ENCODE measurements at places on chromosomes 1 and 21.

- DNase-seq: no peak
These were observed 380 bp downstream of the COL18A1 start for GRCh38 chr21:45405271-45405818.

- DNase-seq: no peak
These were observed at the start of gene CHI3L1 for GRCh38 chr1:203186446-203187303. Gene CHI3L1, minus strand, starts transcription at chr1:203186704. Its CDS starts 81 bp downstream, at chr1:203186623.

DNA sequence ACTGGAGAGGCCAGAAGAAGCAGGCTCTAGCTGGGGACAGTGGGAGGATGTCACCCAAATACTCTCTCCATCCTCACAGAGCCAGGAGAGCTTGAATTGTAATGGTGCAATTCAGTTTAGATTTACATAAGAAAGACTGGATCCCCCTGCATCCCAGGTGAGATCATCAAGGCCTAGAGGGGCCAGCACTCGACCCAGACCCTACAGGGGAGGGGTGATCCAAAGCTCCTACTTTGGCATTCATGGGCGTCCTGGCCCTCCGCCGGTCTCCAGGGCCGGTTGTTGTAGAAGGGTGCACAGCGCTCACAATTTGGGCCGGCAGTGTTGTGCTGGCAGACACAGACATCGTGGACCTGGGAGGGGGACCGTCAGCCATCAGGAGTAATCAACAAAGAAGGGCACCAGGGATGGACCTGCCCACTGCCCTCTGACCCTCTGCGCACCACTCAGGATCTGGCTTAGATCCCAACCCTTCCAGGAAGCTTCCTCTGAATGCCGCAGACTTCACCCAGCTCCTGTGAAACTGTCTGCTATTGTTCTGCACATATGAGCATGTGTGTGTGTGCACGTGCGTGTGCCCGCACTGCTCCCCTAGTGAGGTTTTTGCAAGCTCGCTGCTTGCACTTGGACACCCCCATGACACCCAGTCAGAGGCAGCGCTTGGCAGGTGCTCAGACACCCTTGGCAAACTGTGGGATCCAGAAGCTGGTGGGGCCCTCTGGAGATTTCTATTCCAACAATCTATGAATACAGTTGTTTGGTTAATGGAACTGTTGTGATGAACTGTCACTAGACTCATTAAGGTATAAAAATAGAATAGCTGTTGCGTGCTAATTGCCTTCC, 21.6 kb downstream of the LAMB3 start:
- DNase-seq: no peak

DNA sequence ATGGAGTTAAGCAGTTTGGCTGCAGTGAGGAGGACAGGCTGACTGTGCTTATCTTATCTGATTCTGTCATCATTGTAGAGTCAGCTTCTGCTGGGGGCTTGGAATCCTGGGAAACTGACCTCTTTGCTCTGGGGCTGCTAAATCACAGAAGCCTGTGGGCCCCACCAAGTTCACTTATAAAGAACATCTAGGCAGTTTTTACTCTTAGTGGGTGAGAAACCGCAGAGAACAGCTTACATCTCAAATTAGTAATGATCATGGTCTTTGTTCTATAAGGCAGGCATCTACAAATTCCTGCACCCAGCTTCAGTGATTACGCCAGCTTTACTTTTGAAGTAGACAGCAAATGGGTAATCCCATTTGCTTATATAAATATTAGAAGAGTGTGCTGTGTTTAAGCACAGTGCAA, 75.7 kb downstream of the ZC3H11B start:
- DNase-seq: no peak

DNA sequence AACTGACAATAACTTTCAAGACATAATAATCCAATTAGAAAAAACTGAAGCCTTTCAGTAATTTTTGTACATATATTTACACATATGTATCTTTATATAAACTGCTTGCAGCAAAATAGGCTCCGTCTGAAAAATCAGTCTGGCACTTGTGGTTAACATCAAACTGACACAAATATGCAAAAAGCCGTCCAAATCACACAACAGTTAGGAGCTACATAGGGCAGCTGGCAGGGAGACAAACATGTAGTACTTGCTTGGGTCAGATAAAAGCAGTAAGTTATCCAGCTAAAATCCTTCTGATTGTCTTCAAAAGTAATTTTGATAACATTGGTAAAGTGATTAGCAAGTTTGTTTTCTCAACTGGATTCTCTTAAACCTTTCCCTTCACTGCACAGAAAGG, 14.7 kb upstream of the GUCA2A start:
- DNase-seq: no peak

- DNase-seq: no peak
These were observed 7.8 kb upstream of the NUDT17 start for GRCh38 chr1:145837656-145838055.

DNA sequence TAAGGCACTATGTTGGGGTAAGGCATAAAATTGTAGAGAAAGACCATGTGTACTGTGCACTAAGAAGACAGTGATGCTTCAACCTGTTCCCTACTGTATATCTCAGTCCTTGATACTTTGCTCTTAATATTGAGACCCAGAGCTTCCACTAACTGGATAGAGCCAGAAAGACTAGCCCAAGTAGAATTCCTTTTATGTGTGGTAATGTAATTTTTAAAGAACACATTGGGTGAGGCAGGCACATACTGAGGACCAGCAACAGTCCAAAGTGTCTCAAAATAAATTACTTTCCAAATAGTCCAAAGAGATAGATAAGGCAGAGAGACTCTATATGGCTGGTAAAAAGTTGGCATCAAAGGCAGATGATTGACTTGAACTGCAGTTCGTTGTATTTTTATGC, 31.4 kb upstream of the MROH9 start:
- DNase-seq: no peak

DNA sequence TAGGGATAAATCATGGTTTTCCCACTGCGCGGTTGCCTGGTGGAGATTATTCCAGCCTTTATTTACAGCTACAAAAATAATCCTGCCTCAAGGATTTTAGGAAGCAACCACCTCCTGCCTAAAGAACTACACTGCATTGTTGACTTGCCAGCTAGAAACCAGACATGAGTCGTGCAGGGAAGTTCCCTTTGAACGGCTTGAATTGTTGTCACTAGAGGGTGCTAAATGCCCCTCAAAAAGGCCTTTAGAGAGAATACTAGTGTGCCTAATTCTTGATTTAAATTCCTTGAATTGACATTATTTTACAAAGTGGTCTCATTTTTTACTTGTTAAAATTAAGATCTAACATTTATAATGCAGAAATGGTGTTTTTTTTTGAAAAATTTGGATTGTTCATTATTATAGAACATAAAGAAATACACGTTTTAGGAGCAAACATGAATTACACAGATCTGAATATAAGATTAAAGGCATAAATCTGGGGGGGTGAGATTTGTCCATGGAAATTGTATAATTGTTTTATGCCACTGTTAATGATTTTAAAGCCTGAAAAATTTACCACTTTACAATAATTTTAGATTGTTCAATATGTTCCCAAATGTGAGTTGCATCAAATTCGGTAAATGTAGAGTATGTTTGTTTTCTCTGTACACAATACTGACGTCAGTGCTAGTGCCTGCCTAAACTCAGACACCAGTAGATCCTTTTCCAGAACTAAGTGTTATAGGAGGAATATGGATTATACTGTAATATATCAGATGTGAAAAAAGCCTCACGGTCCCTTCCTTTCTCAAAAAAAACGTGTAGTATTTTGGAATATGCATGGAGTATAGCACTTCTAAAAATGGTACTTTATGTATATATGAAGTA, 7.6 kb upstream of the ERG start:
- DNase-seq: peak; percentile 76

- DNase-seq: no peak
These were observed 14.6 kb downstream of the EFCAB7 start for GRCh38 chr1:63537940-63538339.

DNA sequence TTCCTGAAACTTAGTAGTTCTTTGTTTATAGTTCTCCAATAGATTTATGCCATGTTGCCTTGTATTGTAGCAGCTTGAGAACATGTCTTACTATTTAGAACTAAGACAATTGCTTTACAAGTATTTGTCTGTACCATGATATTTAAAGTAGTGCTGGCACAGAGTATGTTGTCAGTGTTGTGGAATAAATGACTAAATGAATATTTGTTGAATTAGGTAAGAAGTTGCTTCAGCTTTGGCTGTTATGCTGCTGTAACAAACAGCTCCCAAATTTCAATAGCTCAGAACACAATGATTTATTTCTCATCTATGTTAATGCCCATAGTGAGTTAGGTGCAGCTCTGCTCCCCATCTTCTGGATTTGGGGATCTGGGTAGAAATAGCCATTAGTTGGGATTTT, 90.2 kb upstream of the VCAM1 start:
- no peak for DNase-seq

DNA sequence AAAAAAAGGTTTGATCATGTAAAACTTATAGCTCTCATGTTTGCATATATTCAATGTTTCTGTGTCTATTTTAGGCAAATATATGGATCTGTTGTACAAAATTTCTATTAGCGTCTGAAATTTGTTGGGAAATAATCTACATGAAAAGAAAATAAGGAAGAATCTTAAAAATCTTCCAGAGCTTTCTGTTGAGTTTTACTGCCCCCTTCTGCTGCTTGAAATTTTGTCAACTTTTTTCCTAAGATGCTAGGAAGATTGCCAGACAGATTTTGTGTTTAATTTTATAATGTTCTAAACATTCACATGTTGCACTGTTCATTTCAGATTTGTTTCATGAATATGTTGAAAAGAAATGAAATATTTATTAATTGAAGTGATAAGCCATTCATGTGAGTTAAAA, 2.5 kb upstream of the PTGS2 start:
- DNase-seq: no peak

- no peak for DNase-seq
These were observed 76.5 kb upstream of the DESI2 start for GRCh38 chr1:244576259-244576892.

- DNase-seq: no peak
These were observed 121.4 kb downstream of the RNF220 start for GRCh38 chr1:44526295-44527073.

- DNase-seq: no peak
These were observed 11.2 kb upstream of the HJV start for GRCh38 chr1:146032631-146033219.

DNA sequence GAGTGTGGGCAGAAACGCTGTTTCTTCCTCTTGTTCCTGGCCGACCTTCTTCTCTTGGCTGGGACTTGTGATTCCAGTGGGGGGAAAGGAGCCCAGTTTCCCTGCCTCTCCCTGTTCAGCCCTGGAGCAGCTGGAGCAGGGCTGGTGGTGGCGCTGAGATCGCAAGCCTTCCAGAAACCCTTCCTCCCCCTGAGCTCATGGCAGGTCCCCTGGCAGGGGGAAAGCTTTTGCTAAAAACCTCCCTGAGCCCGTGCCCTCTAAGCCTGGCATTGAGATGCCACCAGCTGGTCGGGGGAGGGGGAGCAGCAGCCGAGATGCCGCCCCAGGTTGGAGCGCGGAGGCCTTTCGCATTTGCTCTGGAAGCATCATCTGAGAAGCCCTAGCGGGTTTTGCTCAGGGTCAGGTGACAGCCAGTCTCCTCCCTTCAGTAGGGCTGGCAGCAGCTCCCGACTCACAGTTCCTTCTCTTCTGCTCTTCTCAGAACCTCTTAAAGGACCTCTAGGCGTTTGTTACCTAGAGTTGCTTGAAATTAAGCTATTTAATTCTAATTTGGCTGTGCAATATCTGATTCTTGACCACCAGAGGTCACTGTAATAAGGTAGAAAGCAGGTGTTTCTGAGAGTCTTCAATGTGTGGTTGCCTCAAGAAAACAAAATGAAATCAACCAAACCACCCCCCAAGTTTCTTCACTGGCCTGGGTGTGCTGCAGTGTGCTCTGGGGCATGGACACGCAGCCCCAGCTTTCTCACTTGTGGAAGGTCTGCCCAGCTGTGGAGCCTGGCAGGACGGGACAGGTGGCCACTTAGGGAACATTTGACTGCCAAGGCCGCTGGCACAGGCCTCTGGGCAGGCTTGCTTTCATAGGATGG, 257.3 kb downstream of the CAMTA1 start:
- peak; percentile 37 for DNase-seq

- DNase-seq: no peak
These were observed 9.8 kb upstream of the CSF3R start for GRCh38 chr1:36492491-36492890.

- DNase-seq: no peak
These were observed 224.2 kb upstream of the JUN start for GRCh38 chr1:59007820-59008598.

DNA sequence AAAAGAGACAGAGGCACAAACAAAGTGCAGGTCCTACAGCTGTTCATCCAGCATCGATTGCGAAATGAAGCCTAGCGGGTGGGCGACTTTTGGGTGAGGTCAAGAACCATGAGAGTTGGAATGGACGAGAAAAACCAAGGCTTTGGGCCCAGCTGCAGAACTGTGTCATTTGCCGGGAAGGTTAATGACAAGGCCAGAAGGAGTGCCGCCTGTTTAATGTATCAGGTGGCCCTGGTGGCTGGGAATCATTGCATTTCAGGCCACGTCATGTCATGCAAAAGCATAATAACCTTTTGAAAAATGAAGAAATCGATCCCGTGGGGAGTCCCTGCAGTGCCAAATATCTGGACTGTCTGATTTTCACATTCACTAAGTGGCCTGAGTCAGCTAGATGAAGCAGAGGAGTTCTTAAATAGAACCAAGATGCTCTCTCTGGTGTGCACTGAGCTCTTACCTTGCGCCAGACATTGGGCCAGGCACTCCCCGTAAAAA, 8.1 kb upstream of the RCC2 start:
- no peak for DNase-seq

DNA sequence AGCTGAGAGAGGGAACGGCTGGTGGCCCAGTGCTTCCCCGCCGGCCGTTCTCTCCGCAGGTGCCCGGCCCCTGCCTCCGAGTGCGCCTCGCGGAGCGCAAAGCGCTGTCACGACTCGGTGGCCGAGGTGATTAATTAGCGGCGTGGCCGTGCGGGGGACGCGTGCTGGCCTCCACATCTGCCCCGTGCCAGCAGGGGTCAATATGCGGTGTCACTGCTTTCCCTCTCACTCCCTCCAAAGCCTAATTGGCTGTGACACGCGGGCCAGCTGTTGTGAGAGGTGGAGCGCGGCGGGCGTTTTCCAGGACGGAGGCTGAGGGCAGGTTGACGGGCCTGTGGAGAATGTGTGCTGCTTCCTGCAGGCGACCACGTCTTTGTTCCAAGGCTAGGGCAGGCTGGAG, 239.0 kb downstream of the LMX1A start:
- peak; percentile 77 for DNase-seq
